ENCODE measurements at places on chromosomes 1 and 21.

GRCh38 chr1:182833271-182833670 lies 5.9 kb upstream of the DHX9 start:
- peak; percentile 47 for DNase-seq

GRCh38 chr1:87594736-87595383 lies 266.2 kb downstream of the LMO4 start:
- DNase-seq: no peak

GRCh38 chr1:176705585-176705984 lies 242.6 kb downstream of the PAPPA2 start:
- DNase-seq: no peak

GRCh38 chr1:19533626-19534025 lies 48.3 kb upstream of the CAPZB start:
- no peak for DNase-seq

DNA sequence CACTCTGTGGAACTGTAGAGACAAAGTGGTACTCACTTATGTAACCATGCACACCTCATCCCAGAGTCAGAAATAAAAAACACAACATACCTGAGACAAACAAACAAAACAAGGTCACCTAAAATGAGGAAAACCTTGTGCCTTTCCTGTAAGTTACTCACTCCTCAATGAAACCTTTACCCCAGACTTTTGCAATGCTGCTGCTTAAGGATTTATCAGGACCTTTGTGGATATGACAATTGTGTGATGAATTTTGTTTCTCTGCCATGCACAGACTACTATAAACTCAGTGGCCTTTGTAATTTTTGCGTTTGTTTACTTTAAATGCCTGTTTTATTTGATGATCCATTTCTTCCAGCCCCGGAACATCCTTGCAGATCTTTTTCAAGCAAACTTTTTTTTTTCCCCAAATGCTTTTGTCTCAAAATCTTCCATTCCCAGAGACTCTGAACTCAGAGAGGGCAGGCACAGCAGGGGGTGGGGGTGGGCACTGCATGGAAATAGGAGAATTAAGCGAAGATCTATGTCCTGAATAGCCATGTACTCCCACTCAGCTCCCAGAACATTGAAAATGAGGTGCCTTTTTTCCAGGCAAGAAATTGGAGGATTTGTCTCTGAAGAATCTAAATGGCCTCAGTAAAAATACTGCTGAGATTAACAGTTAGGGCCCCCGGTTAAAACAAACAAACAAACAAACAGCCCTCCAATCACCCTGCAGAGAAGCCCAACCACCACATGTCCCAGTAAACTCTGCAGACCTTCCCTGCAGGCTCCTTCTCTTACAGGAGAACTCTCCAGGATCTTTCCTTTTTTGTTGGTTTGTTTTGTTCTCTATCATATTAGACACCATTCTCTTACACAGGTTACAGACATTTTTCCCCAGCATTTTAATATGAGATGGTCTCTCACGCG lies 22.6 kb upstream of the SIM2 start:
- no peak for DNase-seq

DNA sequence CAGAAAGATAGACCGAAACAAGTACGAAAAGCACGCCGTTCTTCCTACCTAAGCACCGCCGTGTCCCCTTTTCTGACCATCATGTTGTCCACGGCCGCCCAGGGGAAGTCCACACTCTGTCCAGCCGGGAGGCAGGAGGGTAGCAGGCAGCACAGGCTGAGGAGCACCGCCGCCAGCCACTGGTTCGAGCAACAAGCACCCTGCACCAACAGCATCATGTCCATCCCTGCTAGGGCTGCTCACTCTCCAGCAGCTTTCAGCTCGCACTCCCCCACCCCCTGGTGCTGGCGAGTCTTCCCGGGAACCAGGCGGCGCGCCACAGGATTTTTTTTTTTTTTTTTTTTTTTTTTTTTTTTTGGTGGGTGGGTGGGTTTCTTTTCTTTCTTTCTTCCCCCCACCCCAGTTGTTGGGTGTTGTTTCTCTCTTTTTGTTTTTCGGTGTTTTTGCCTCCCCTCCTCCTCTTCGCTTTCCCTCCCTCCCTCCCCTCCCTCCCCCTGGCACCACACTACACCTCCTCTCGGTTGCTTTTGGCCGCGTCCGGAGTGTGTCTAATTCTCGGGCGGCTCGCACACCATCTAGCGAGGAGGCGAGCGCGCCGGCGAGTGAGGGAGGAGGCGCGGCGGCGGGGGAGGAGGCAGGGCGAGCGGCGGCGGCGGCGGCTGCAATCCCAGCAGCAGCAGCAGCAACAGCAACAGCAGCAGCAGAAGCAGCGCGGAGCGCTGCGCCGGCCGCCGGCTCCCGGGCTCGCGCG lies at the start of gene NEGR1:
Gene NEGR1 (minus strand): TSS at position 269 of the 751 bp plus-strand sequence.
- peak; percentile 58 for DNase-seq

Measured in kidney epithelial cell (primary cell).